ENCODE measurements at places on chromosomes 2 and 18.
A peak's percentile ranks its signal among the peaks of the same experiment; 100 is the strongest.

DNA sequence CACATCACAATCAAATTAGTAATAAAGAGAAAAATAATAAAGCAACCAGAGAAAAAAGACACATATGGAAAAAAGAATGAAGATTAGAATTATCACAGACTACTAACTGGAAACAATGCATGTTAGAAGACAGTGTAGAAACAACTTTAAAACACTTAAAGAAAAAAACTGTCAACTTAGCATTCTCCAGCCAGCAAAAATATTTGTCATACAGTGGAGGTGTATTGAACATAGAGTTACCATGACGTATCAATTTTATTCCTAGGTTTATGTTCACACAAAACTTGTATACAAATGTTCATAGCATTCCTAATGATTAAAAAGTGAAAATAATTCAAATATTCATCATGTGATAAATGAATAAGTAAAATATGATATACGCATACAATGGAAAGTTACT, 61.5 kb upstream of the ADAM23 start:
- no peak for DNase-seq

- DNase-seq: no peak
Measured at GRCh38 chr2:159243529-159243928, 43.0 kb downstream of the WDSUB1 start.

DNA sequence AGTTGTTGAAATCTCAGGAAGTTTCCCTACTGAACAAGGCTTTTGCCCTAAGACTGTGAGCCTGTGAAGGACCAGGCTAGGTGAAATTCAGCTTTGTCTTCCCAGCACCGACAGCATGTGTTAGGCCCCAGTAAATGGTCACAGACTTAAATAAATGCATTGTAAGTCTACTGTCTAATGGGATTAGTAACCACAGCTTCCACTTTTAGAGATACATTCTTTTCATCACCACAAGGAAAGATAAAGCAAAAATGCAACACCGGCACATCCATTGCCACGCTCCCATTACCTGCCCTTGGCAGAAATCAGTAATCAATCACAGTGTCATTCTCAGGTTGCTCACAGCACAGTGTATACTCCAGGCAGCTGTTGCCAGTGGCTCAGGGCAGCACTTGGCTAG, 59.3 kb downstream of the CRACDL start:
- DNase-seq: no peak

DNA sequence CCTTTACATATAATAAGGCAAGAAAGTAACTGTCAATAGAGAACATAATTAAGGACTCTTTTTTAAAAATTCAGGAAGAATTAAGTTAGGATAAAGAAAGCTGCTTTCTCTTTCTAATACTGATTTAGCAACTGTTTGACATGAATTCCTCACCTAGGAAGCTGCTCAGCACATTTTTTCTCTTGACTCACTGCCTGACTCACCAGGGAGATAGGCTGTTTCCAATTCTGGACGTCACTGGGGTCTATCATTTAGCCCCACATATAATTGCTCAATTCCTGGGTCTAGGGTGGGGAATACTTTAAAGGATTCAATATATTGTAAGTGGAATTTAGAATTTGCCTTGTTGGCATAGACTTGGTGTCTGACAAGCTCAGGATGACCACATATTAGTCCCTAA, 50.8 kb upstream of the UGP2 start:
- DNase-seq: no peak

GRCh38 chr2:207589143-207589542, 36.1 kb downstream of the METTL21A start:
- DNase-seq: no peak

DNA sequence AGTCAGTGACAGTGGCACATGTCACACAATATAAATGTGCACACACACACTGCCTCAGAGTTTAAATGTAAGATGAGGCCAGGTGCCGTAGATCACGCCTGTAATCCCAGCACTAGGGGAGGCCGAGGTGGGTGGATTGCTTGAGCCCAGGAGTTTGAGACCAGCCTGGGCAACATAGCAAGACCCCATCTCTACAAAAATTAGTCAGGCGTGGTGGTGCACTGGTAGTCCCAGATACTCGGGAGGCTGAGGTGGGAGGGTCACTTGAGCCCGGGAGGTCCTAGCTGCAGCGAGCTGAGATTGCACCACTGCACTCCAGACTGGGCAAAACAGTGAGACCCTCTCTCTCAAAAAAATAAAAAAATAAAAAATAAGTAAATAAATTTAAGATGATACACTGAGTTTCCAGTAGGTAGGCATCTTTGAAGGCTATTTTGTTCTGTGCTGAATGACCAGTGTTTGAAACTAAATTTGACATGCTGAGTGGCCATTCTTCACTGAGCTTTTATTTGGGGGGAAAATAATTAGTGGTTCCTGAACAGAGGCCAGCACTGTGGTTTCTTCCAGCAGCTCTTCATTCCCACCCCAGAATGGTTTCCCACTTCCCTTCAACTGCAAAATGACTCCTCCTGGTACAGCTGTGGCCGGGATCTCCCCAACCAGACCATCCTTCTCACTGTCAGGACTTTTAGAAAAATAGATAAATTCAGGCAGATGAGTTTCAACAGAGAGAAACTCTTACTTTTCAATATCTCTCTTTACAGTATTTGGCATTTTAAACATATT, 44.9 kb downstream of the PSMG2 start:
- no peak for DNase-seq

DNA sequence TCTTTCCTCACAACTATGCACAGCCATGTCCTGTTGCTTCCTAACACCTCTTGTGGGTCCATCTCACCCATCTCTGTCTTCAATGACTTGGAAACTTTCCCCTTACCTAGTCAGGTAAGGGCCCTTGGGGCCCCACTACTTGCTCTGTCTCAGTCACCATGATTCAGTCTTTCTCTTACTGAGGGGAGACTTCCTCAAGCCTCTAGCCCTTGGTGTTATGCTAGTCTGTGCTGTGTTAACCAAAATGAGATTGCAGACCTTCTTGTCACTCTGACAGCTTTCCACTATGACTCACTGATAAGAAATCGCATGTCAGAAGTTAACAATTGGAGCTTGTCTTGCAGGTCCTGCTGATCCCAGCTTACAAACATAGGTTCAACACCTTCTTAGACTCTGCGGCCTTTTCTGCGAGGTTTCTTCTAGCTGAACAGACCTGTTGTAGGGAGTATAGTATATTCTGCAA, 65.3 kb downstream of the WDR75 start:
- DNase-seq: no peak

- no peak for DNase-seq
Measured at GRCh38 chr2:12201369-12201768, 454.9 kb downstream of the LPIN1 start.

GRCh38 chr18:74381621-74382295, 66.1 kb downstream of the C18orf63 start:
- no peak for DNase-seq

GRCh38 chr2:137706786-137707613, 257.3 kb upstream of the HNMT start:
- DNase-seq: no peak

DNA sequence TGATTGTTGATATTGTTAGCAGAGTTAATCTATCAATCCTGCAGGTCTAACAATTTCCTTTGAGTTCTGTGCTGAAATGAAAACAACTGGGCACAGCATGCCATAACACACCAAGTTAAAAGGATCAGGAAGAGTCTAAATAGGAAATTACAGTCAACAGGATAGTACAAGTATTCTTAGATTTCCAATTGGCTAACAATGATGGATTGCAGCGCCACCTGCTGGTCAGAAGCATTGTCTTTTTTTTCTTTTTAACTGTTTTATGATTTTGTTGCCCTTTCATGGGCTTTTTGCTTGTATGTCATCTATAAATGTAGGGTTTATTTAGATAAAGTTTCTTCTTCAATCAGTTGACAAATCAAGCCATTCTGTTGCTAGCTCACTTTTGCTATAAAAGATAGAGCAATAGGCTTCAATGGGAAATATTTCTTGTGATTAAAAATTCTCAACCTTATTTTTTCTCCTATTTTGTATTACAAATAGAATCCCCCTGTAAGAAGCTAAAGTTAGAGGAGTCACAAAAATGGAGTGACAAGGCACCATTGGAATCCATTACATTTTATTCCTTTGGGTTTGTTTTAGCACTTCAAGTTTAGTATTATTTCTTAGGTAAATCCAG, 40.8 kb upstream of the RPRM start:
- peak; percentile 30 for DNase-seq

- no peak for DNase-seq
Measured at GRCh38 chr2:237403024-237403882, 10.7 kb downstream of the COL6A3 start.

DNA sequence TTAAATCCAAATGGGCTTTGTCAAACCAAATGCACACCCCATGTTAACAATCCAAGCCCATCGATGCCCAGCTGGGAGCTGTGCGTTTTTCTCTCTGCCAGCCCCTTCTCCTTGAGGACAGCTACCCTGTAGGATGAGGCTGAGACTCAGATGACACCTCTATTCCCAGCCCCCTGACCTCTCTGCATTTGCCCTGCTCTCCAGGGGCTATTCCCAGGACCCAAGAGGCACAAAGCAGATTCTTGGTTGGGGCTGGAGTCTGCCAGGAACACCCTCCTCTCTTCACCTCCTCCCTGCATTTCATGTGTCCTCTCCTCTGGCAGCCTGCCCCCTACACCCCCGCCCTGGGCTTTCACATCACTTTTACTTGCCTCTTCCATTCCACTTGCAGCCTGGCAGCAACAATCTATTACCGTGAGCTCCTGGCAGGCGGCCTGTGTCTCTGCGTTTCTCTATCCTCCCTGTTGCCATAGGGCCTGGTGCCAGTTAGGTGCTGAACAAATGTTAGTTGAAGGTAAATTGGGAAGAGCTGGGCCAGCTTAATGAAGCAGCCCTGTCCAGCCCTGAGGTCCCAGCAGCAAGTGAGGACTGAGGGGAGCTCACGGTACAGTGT, 51.8 kb downstream of the ADD2 start:
- DNase-seq: no peak

- no peak for DNase-seq
Measured at GRCh38 chr2:39469807-39470206, 32.7 kb upstream of the MAP4K3 start.

DNA sequence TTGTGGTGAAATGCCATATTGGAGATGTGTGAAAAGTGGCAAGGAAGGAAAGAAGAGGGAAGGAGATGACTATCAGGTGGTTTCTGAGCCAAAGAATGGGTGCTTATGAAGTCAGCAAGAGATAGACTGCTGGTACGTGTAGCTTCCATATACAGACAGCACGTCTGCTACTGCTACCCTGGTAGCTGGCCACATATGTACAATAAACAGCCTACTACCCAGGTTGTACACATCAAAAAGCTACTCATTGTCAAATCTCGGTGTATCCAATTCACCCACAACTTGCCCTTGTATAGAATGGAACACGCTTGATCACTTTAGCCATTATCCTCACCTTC, 761.8 kb downstream of the LRRTM4 start:
- DNase-seq: no peak

- no peak for DNase-seq
Measured at GRCh38 chr2:25917832-25918231, 39.5 kb upstream of the ASXL2 start.

DNA sequence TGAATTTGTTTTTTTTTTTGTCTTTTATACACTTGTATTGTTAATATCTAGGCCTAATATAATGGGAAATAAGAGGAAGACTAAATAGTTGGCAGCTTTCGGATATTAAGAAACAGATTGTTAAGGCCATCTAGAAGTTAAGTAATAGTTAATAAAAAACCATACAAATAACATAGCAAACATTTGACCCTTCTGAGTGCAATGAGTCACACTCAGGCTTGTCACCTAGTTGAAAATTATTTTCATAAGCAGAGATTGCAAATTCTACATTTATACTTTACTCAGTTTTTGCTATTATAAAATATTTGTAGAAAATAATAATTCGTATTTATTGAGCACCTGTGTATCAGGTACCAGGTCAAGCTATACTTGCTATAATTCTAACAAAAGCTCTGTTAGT, 2.4 kb downstream of the NUP35 start:
- no peak for DNase-seq

DNA sequence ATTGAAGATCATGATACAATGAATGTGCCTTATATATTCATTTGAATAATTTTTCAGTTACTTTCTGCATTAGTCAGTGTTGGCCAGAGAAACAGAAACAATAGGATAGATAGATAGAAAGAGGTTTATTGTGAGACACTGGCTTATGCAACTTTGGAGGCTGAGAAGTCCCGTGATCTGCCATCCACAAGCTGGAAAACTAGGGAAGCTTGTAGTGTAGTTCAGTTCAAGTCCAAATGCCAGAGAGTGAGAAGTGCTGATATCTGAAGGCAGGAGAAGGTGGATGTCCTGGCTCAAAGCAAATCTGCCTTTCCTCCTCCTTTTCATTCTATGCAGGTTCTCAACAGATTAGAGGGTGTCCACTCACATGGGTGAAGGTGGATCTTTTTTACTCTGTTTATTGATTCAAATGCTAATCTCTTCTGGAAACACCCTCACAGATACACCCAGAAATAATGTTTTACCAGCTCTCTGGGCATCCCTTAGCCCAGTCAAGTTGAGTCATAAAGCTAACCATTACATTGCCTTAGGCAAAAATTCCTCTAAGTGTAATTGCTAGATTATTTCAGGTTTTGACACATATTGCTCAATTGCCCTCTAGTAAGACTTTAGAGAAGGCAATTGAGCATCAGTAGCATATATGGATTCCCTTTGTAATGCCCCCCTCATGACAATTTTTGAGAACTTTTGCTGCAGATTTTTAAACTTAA, 341.4 kb downstream of the LPIN1 start:
- no peak for DNase-seq

- no peak for DNase-seq
Measured at GRCh38 chr18:6811816-6812215, 82.3 kb downstream of the ARHGAP28 start.

GRCh38 chr2:241443486-241444223, 64.7 kb downstream of the STK25 start:
- DNase-seq: peak; percentile 28

DNA sequence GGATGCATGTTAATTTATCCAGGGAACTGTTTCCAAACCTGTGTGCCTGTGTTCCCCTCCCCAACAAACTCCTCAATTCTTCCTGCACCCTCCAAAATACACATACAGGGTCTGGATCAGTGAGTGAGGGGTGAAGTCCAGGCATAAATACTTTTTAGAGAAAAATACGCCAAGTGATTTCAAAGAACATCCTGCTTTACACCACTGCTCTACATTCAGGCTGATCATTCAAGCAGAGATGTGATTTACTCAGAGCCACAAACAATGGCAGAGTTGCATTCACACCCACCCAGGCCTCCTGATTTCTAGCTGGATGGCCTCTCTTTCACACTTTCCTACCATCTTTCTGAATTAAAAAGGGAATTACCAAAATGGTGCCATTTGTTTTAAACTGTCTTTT, 289.5 kb upstream of the SLC14A2 start:
- no peak for DNase-seq

GRCh38 chr2:85819811-85820510, 66.2 kb downstream of the ATOH8 start:
- no peak for DNase-seq

DNA sequence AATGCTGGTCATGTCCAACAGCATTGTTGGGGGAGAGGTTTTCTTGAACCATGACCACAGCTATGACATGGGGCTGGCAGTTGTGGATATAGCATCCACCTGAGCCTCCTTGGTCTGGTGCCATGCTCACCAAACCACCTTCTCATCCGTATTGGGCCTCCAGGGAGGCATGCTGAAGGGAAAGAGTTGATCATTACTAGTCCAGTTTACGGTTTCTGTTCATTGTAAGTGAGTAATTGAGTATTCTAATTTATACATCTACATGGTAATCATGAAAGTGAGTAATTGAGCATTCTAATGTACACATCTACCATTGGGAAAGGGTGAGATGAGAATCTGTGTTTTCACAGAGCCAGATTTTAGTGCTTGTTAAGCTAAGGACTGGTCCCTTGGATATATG, 6.8 kb downstream of the TMEM87B start:
- no peak for DNase-seq
